ENCODE measurements at places on chromosomes 1 and 21.

DNA sequence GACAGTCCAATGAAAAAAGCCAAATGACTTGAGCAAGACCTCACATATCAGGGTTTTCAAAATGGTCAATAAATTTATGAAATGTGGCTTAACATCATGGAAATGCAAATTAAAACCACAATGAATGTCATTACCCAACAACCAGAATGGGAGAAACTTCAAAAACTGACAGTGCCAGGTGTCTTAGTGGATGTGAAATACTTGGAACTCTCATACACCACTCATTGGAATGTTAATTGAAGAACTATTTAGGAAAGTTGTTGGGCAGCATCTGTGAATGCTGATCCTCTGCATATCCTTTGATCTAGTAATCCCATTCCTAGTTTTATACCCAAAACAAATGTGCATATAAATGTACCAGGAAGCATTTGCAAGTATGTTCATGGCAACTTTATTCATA lies 19.2 kb upstream of the BACH1 start:
- DNase-seq, result no peak

GRCh38 chr1:3244025-3244926 lies 175.3 kb downstream of the PRDM16 start:
- no peak for DNase-seq

GRCh38 chr1:39960431-39960958 lies 5.5 kb downstream of the MFSD2A start:
- DNase-seq, result no peak

GRCh38 chr1:89363638-89364536 lies at the start of gene GBP6:
GBP6 (plus strand) TSS chr1:89364059; CDS start chr1:89368552, 4,493 bp downstream.
- no peak for DNase-seq

- DNase-seq, result no peak
These were observed 157.2 kb upstream of the TMEM51 start for GRCh38 chr1:14996133-14997050.

DNA sequence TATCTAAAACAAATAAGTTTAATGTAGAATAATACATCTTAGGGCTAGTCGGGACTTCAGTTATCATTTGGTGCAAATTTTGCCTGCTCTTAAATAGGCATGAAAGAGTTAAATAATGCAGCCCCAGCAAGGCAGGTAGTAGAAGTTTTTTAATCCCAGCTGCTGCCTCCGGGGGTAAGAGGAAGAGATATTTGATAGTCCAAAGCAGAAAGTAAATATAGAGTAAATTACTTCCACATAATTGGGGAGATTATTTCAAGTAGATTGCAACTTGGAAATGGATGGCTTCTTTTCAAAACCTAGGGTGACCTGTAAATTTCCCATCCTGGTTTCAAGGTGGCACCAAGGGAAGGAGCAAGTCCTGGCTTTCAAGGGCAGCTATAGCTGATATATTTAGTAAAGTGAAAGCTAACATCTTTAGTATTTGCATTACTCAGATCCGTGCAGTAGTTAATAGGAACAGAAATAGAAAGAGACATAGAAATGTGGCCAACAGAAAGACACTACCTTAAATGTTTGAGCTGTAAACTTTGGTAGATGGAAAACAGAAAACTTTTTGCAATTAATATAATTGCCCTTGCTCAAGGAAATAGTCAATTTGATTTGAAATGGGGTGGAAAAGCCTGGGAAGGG lies 109.1 kb downstream of the LMO4 start:
- no peak for DNase-seq

DNA sequence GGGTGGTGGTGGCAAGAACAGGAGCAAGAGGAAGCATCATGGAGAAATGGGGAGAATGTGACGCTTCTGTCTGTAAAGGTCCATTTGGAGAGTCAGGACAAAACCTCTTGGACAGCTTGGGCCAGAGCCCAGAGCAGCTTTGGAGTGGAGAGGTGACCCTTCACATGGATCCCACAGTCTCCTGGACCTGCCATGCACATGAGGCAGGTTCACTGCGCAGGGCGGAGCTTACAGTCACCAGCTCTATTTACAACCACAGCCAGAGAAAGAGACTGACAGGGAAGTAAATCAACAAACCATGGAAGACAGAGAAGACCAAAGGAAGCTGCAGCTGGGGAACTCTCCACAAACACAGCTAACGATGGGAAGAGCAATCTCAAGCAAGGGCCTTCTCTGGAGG lies 828 bp upstream of the RGS8 start:
- no peak for DNase-seq

GRCh38 chr1:148290881-148291280 lies 138.8 kb upstream of the NBPF11 start:
- DNase-seq, result no peak

- DNase-seq, result no peak
These were observed 65.1 kb upstream of the ATP1B1 start for GRCh38 chr1:169041366-169041765.

GRCh38 chr1:223344491-223344890 lies 19.5 kb downstream of the SUSD4 start:
- no peak for DNase-seq

DNA sequence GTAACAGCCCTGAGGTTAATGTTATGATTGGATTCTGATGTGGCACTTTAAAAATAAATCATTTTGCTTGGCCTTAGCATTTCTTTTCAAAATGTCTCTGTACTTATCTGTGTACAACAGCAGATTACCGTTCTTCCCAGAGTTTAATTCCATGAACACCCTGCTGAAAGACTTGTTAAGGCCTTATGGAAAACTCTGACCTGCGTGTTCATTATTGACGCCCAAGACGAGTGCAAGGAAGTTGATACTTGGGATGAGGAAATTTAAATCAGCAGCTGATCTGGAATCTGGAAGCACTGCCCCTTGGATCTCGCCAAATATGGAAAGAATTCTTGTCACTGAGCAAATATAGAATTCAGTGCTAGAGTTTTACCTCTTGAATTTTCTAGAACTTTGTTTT lies 6.7 kb downstream of the ERG start:
- no peak for DNase-seq

- DNase-seq, result no peak
These were observed 1.6 kb downstream of the CDC42 start for GRCh38 chr1:22053861-22054770.

- no peak for DNase-seq
These were observed 38.3 kb downstream of the ECE1 start for GRCh38 chr1:21251773-21252471.

- DNase-seq, result no peak
These were observed 62.5 kb upstream of the ARHGAP29 start for GRCh38 chr1:94299627-94300553.

DNA sequence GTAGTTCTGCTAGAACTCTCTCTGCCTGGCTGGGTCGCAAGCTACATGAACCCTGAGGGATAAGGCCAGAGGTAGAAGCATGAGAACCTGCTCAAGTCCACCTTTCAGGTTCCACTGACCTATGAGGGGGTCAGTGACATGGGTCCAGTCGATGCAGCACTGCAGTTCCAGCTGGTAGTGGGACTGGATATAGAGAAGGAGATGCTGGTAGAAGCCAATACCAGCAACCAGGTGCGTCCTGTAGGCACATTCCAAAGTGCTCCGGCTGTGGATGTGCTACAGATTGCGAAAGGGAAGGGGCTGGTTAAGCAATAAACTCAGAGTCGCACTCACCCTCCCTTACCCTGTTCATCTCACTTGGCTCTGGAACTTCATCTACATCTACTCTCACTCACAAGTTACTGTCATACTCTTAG lies 5.7 kb downstream of the SMG5 start:
- DNase-seq, result no peak

DNA sequence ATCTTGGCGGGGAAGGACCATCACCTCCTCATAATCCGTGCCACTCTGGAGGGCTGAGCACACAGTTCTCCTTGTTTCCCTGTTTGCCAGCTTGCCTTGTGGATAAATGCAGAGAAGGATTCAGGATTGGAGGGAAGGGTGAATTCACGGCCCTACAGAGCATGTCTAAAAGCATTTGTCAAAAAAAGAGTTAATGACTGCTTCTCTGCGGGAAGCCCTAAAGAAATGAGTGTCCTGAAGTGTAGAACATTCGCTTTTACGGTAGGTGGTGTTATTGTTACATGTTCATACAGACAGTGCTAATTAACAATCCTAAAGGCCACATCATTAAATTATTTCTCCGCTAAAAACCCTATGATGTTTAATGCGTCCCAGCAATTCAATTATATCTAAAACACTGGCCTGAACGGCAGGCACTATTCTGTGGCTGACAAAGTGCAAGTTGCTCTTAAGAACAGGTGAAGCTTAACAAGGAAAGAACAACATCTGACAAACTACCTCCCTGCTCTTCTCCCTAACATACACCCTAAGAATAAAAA lies 112.3 kb upstream of the NFIA start:
- DNase-seq, result no peak

GRCh38 chr1:235295902-235296350 lies 32.1 kb downstream of the ARID4B start:
- DNase-seq, result no peak

DNA sequence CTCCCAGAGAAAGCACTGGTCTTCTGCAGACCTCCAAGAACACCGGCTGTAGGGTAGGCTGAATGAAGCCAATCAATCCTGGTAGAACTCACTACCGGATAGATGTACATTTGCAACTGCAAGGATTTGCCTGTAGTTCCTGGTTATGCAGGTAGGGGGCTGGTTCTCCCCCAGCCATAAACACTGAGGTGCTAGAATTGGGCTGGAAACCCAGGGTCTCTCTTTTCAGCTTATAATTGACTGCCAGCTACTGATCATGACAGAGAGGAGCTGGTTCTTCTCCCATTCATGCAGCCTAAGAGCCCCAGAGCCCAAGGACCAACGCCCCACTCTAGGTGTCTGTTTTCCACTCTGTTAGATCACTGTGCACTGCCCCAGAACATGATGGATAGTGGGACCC lies 21.5 kb upstream of the MTARC2 start:
- no peak for DNase-seq

- DNase-seq, result no peak
These were observed 734.5 kb downstream of the PTPRU start for GRCh38 chr1:29970747-29971325.

DNA sequence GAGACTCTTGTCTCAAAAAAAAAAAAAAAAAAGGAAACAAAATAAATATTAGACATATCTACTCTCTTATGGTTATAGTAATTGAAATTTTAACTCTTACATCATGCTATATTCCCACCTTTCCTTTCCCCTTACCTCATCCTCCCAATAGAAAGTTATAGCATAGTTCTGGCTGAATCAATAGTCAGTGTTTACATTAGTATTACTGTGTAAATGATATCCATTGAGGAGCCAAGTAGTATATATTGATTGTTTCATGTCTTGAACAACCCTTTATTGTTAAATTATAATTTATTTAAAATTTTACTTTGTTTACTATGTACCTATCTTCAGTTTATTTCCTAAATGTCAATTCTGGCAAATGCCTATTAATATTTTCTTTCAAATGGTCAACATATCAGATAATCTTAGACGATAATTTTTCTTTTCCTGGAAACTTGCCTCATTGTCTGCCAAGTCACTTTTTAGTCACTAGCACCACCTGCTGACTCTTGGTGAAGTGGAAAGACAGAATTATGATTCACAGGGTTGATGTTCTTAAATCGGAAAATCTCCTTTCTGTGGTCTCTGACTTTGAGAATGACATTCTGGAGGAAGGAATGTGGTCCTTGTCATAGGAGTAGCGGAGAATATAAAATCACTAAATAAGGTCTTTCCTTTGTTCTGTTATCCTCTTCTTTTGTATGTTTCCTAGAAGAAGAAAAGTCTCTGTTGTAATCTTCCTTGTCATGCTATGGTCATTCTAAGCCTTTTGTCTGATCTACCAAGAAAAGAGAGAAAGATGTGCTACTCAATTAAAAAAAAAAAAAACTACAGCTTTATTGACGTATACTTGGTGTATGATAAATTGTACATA lies 8.6 kb downstream of the HJV start:
- DNase-seq, result peak; percentile 36

GRCh38 chr1:44068442-44068921 lies 37.2 kb upstream of the SLC6A9 start:
- peak; percentile 17 for DNase-seq

GRCh38 chr1:159943278-159943640 lies 2.2 kb downstream of the IGSF9 start:
- DNase-seq, result no peak

DNA sequence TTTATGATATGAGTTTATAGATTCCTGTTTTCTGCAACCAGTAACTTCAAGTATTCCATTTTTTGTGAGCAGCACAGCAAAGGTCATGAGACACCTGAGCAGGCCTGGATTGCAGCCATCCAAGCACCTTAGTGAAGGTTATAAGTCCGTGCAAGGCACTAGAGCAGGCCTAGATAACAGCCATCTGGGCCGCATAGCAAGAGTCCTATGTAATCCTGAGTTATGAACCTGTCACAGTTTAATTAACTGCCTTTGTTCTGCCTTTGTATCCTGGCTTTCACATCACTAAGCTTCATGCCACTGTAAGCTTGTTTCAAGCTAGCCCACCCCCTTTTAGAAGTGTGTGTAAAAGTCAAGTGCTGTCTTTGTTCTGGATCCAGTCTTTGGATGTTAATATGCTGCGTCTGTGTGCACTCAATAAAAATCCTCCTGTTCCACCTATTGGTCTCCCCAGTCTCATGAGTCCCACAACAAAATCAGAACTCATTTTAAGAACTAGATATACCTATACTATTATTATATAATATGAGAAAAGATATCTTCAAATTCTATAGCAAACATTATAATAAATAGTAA lies 556.2 kb upstream of the CHRM3 start:
- no peak for DNase-seq

- DNase-seq, result no peak
These were observed 155.8 kb upstream of the BRINP3 start for GRCh38 chr1:190633488-190633887.

DNA sequence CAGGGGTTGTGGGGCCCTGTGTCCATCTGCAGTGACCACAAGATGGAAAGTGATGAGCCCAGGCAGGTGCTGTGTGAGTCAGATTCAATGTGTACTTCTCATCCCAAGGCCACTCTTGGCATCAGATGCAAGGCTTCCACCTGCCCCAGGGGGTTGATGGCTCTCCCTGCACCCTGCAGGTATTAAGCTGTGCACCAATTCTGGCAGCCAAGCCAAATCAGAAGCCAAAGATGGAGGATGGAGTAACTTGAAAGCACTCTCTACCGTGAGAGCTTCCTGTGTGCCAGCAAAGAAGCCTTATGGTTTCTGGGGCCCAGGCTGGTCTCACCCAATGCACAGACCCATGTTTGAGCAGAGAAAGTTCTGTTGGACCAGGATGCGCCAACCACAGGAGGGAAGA lies 44.3 kb upstream of the TENT5C start:
- no peak for DNase-seq

DNA sequence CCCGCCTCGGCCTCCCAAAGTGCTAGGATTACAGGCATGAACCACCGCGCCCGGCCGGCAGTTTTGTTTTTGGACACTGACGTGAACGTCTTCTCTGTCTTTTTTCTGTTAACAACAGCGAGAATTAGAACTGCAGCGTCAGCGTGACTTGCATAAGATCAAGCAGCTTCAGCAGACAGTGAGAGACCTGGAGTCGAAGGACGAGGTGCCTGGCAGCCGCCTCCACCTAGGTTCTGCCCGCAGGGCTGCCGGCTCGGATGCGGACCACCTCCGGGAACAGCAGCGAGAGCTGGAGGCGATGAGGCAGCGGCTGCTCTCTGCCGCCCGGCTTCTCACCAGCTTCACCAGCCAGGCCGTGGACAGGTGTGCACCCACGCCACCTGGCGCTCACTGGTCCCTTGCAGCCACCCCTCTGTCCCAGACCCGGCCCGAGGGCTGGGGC lies 22.9 kb upstream of the DIP2A start:
- no peak for DNase-seq

- peak; percentile 45 for DNase-seq
These were observed 4.1 kb upstream of the CACNA1E start for GRCh38 chr1:181479137-181479745.

GRCh38 chr1:208268541-208269337 lies 24.6 kb upstream of the PLXNA2 start:
- no peak for DNase-seq

- no peak for DNase-seq
These were observed 50.8 kb downstream of the CRP start for GRCh38 chr1:159663552-159663951.

Data from GM18507 (cell line).